Germinal center (tissue), 1 donor: ENCODE measurements at places on chromosomes 6 and 20.

- DNase-seq: no peak
Observed at GRCh38 chr20:51496964-51497363, 45.6 kb downstream of the NFATC2 start.

DNA sequence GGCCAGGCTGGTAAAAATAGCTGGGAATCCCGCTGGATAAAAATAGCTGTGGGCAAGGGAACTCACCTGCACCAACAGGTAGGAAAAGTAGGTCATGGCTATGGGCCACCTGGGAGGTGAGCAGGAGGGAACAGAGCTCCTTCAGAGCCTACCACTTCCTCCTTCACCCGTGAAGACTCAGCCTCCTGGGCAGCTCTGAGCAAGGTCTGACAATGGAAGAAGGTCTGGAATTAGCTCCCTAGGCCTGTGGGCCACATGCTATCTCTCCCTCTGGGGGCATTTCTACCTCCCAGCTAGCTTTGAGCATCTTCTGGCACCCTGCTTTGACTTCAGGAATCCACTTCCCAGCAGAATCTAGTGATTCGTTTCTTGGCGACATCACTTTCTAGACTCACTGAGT lies 153.9 kb downstream of the MRPL14 start:
- DNase-seq: no peak

- no peak for DNase-seq
Observed at GRCh38 chr6:140050101-140050995, 675.9 kb upstream of the CITED2 start.

- no peak for DNase-seq
Observed at GRCh38 chr6:147728903-147729302, 220.4 kb downstream of the SAMD5 start.

- no peak for DNase-seq
Observed at GRCh38 chr6:46035242-46035641, 19.6 kb upstream of the CLIC5 start.
